ENCODE measurements at places on chromosomes 7 and 10. TPM values are rescaled to one million over a fixed set of nuclear protein-coding genes. Genes with fewer than 3 reads are reported as not detected.
A peak's percentile ranks its signal among the peaks of the same experiment; 100 is the strongest.

Gene SLC39A12
- not detected for total RNA-seq

GRCh38 chr7:142711196-142711595, 38.1 kb upstream of the PRSS1 start:
- H3K27me3 ChIP-seq, result no peaks in the 10 kb centered on the region

DNA sequence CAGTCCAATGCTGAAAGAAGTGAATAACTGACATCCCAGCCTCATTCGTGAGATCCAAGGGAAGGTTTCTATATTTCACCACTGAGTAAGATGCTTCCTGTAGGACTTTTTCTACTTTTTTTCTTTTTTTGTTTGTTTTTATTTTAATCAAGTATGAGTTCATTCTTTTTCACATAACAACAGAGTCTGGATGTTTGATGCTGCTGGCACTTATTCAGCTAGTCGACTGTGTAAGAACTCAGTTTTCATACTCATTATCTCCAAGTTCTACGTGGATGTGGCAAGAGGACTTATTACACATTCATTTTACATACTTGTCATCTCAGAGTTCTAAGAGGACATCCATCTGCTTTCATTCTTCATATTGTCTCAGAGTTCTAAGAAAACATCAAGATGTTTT, 86.9 kb downstream of the CPXM2 start:
- H3K27me3 ChIP-seq, result no peaks in the 10 kb centered on the region
- no peak for DNase-seq
- H3K4me3 ChIP-seq, result no peak overlapping the region
- H3K27ac ChIP-seq, result no peak overlapping the region

DNA sequence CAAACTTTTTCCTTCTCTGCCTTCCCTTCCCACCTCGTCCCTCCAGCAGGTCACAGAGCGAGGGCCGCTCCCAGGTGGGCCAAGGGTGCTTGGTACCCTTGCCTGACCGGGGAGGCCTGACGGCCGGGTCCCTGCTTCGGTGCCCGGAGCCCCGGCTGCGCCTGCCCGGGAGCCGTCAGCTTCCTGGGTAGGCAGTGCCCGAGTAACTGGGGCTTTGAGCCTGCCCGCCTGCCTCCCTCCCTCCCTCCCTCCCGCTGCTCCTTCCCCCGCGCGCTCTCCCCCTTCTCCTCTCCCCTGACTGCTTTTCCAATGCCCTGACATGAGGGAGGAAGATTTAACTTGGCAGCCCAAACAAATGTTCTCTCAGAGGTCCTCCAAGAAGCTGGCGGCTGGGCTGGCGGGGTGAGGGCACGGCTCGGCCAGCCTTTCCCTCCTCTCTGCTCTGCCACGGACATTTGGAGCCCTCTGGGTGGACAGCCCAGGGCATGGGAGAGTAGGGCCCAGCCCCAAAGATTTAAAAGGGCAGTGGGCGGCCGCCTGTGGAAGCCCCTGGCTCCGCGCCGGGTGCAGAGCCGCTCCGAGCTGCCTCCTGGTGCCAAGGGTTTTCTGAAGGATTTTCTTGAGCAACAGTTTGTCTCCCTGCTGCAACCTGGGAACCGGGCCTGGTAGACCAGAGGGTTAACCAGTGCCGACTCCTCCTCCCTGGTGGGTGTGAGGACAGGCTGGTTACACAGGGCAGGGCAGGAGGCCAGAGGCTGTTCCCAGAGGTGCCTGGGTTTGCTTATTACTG, 2.0 kb downstream of the ZMIZ1 start:
- H3K27ac ChIP-seq, result peak overlapping the region; percentile 14
- H3K36me3 ChIP-seq, result no peaks in the 10 kb centered on the region
- H3K4me3 ChIP-seq, result peak overlapping the region; percentile 22
- no peak for DNase-seq
- H3K4me1 ChIP-seq, result peaks cover 11% of the 10 kb centered on the region

GRCh38 chr7:93551063-93551895, 23.2 kb downstream of the CALCR start:
- H3K4me1 ChIP-seq, result no peaks in the 10 kb centered on the region
- H3K27me3 ChIP-seq, result no peaks in the 10 kb centered on the region
- H3K27ac ChIP-seq, result no peak overlapping the region
- no peak for DNase-seq

- H3K36me3 ChIP-seq, result no peaks in the 10 kb centered on the region
- H3K4me1 ChIP-seq, result peaks cover 27% of the 10 kb centered on the region
- no peak overlapping the region for H3K4me3 ChIP-seq
- no peak for DNase-seq
Observed at GRCh38 chr10:132535065-132535651, 2.4 kb upstream of the INPP5A start.

Gene ARHGAP19
- total RNA-seq, result 26.5 TPM

Gene FOXP2
- not detected for total RNA-seq

DNA sequence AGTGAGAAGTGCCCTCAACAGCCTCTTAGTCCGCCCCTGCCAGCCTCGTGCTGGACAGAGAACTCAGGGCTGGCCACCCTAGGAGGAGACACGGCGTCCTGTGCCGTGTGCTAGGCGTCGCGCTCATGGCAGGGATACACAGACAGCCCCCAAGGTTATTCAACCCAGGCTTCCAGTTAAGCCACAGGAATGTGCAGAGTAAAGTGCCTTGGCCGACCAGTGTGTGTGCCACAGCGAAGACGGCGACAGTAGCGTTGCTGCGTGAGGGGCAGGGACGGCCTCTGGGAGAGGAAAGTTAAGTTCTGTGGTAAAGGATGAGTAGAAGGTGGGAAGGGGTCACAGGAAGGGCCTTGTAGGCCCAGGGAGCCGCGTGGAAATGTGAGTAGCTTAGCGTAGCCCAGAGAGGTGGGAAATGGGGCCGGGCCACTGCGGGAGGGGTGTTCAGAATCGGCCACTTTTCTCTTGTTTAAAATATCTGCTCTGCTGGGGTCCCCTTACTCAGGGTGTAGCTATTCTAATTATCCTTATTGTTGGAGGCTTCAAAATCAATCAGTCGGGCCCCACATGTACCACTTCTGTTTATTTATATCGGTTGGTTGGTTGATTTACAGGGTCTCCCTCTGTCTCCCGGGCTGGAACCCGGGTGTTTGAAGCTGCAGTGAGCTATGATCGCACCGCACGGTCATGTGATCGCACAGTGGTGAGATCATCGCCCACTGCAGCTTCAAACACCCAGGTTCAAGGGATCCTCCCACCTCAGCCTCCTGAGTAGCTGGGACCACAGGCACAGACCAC, 24.5 kb downstream of the TMEM120A start:
- no peaks in the 10 kb centered on the region for H3K36me3 ChIP-seq
- H3K4me3 ChIP-seq, result no peak overlapping the region
- no peak overlapping the region for H3K27ac ChIP-seq
- no peaks in the 10 kb centered on the region for H3K4me1 ChIP-seq
- DNase-seq, result no peak

Gene UPK3B
- 0.42 TPM for total RNA-seq

DNA sequence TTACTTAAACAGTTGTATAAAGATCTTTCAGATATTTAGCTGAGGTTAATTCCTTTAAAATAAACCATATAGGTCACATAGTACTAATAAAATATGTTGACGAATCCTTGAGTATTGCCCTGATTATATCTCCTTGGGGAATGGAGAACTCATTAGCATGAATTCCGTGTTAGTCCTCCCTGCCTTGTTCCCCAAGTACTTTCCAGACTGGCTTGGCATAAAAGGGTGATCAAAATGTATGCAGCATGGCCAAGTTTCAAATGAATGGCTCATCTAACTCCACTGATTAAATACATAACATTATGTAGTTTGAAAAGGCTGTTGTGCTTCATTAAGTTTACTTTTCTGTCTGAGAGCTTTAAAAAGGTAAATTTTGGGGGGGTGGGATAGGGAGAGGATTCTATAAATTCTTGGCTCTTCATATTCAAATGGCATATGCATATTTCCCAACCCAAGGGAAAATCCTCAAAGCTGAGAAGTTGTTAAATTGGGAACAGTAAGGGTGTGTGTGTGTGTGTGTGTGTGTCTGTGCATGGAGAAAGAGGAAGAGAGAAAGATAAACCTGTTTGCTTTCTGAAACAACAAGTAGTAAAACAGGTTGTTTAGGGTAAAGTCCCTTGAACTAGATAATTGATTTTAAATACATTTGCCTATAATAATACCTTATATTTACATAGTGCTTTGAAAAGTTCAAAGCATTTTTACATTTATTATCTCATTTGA, 4.8 kb upstream of the ADD3 start:
- no peaks in the 10 kb centered on the region for H3K36me3 ChIP-seq
- no peak for DNase-seq

DNA sequence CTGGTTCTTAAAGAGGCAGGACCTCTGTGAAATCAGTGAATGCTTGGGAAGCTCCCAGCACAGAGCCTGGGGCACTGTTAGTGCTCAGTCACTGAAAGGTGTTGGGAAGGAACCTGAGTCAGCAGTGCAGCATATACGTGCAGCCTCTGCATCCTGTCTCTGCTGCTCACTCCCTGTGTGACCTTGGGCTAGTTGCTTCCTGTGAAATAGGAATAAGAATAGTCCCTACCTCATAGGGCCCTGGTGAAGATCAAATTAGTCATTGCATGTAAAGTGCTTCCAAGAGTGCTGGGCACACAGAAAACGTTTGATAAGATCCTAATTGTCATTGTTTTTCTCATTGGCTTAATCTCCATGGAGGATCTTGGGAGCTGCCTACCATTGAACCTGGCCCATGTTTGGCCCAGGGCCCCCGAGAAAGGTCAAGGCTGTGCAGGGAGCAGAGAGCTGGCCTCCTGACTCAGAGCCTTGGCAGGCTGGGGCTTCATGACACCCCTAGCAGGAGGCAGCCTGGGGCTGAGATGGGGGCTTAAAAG, 73.3 kb upstream of the COL13A1 start:
- no peak overlapping the region for H3K4me3 ChIP-seq
- no peaks in the 10 kb centered on the region for H3K27me3 ChIP-seq
- no peaks in the 10 kb centered on the region for H3K4me1 ChIP-seq

DNA sequence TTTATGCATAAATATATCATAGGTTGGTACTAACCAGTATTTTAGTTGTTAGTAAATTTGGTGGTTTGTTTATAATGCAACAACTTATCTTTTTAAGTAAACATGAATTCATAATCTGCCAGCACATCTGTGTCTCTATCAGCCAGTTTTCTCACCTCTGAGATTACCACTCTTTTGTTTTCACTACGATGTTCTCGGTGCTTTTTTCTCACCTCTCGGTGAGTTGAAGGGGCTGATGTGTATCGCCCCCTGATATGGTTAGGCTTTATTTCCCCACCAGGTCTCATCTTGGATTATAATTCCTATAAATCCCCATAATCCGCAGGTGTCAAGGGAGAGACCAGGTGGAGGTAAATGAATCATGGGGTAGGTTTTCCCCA, 114.1 kb downstream of the CAMK1D start:
- no peak overlapping the region for H3K27ac ChIP-seq
- H3K27me3 ChIP-seq, result no peaks in the 10 kb centered on the region
- no peaks in the 10 kb centered on the region for H3K4me1 ChIP-seq
- H3K4me3 ChIP-seq, result no peak overlapping the region
- no peak for DNase-seq
- no peaks in the 10 kb centered on the region for H3K36me3 ChIP-seq

- no peaks in the 10 kb centered on the region for H3K36me3 ChIP-seq
- H3K27ac ChIP-seq, result no peak overlapping the region
- no peaks in the 10 kb centered on the region for H3K4me1 ChIP-seq
- no peak for DNase-seq
- H3K27me3 ChIP-seq, result no peaks in the 10 kb centered on the region
Observed at GRCh38 chr10:103648636-103649532, 155.4 kb downstream of the NEURL1 start.

GRCh38 chr10:6766131-6766801, 186.2 kb upstream of the PRKCQ start:
- no peak overlapping the region for H3K27ac ChIP-seq
- no peaks in the 10 kb centered on the region for H3K4me1 ChIP-seq
- H3K36me3 ChIP-seq, result no peaks in the 10 kb centered on the region
- no peak for DNase-seq
- peaks cover 15% of the 10 kb centered on the region for H3K27me3 ChIP-seq
- H3K4me3 ChIP-seq, result no peak overlapping the region

Gene CTBP2
- 1.4 TPM for total RNA-seq

DNA sequence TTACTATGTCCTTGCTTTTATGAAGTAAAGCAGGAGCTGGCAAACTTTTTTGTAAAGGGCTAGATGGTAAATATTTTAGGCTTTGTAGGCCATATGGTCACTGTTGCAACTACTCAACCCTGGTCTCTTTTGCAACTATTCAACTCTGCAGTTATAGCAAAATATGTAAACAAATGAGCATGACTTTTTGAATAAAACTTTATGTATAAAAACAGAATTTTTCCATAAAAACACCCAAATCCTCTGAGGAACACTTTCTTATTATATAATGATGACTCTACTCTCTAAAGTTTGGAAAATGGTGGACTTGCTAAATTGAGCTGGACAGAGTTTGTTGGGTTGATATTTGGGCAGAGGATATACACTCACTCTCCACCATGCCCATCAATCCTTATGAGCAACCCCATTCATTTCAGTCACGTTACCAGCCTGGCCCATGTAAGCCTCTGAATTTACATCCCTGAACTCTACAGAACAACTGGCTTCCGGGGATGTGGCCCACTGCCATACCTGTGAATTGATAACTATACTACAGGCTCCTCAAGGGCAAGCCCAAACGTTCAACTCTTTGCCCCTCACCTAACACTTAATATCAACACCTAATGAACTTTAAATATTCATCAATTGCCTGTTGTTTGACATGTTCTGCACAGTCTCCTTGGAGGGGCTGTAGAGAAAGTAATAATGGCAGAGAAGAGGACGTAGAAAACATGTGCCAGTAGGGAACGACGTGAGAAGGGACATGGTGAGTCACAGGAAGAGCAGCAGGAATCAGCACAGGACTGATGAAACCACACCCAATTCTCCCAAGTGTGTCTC, 37.6 kb downstream of the SGMS1 start:
- H3K36me3 ChIP-seq, result peaks cover 6% of the 10 kb centered on the region
- H3K27me3 ChIP-seq, result no peaks in the 10 kb centered on the region
- H3K4me1 ChIP-seq, result peaks cover 9% of the 10 kb centered on the region
- no peak overlapping the region for H3K27ac ChIP-seq
- no peak for DNase-seq
- no peak overlapping the region for H3K4me3 ChIP-seq

Gene HOGA1
- total RNA-seq, result not detected

Gene MYOF
- total RNA-seq, result 57.0 TPM

DNA sequence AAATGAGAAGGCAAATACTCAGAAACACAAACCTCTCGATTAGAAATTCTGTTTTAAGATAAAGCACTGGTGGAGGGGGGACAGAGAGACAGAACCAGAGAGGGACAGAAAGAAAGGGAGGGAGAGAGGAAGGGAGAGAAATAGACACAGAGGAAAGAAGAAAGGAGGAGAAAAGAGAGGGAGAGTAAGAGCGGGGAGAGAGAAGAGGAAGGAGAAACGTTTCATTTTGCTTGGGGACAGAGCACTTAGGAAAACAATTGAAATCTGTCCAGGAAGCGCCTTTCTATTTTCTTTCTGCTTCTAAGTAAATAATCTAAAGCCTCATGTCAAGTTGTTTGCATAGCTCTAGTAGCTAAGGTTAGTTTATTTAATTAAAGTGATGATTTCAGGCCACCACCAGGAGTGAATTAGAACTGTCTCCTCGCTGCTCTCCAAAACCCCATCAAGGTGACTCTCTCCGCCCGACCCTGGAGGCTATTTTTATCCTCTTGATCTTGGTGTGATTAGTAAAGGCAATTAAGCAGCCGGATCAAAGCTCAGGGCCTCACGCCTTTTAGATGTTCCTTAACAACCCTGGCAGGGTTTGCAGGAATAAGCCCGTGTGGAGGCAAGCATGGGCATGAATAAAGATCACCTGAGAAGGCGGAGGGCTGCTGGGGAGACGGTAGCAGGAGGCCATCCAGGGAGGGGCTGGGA, 73.4 kb upstream of the INSIG1 start:
- H3K27ac ChIP-seq, result no peak overlapping the region
- H3K4me3 ChIP-seq, result no peak overlapping the region
- no peaks in the 10 kb centered on the region for H3K4me1 ChIP-seq
- DNase-seq, result no peak

GRCh38 chr10:130138479-130138866, 2.3 kb downstream of the GLRX3 start:
- peak overlapping the region; percentile 70 for H3K27ac ChIP-seq
- no peaks in the 10 kb centered on the region for H3K36me3 ChIP-seq
- no peak overlapping the region for H3K4me3 ChIP-seq
